ENCODE measurements at places on chromosomes 5 and 9. TPM values are rescaled to one million over a fixed set of nuclear protein-coding genes. Genes with fewer than 3 reads are reported as not detected.

Gene UBQLN1
- 85.0 TPM for total RNA-seq

Gene COL27A1
- total RNA-seq, result 11.9 TPM

Gene SLC6A18
- not detected for total RNA-seq

Gene GIN1
- total RNA-seq, result 9.8 TPM

Gene ESM1
- 1.5 TPM for total RNA-seq

DNA sequence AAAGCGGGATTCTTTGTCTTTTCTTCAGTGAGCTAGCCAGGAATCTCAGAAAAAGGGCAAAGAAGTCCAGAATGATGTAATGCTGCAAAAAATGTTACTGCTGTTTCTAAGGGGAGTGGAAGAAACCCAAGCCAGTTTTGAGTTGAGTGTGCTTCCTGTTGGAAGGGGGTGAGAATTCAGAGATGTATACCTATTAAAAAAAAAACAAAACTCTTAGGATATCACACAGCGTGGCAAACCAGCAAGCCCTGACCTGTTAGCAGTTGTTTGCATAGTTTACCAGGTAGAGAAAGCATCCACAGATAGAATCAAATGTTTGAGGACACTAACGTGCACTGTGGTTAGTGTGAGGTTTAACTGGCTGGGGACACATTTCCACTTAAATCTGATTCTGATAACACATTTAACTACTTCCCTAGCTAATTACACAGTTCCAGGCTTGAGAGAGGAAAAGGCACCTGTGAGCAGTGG is 11.4 kb downstream of the BASP1 start:
- DNase-seq, result no peak

DNA sequence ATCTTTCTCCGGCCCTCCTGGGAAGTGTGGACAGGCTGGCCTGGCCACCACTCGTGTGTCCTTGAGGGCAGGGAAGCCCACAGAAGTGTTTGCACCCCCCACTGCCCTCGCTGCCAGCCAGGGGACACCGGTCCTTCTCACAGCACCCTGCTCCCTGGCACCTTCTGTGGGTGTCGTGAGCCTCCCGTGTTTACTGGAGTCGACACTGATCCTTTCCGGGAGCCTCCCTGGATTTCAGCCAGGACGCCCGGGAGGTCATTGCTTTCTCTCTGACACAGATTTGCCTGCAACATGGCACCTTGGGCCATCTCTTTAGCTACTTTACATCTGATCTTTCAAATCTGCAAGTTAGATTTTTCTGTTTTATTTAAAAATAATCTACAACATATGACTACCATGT is 120.4 kb upstream of the CACNA1B start:
- DNase-seq, result no peak

GRCh38 chr5:127529904-127530682 is 12.7 kb downstream of the PRRC1 start:
- DNase-seq, result no peak

DNA sequence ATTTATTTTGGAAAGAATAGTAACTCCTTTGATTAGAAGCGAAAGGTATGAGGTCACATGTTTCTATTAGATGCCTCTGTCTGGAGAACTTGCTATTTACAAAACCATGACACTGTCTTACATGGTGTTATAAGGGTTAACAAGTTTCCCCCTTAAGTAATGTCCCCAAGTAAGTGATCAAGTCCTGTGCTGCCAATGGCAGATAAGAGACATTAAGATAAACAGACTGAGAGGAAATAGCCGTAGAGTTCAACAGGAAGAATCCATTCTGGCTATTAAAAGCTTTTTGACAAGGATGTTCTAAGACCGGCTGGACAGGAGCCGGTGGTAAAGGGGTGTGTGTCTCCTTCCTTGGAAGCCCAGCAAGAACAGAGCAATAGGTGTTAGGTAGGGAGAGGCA is 257.5 kb downstream of the GADD45G start:
- DNase-seq, result peak; percentile 34

DNA sequence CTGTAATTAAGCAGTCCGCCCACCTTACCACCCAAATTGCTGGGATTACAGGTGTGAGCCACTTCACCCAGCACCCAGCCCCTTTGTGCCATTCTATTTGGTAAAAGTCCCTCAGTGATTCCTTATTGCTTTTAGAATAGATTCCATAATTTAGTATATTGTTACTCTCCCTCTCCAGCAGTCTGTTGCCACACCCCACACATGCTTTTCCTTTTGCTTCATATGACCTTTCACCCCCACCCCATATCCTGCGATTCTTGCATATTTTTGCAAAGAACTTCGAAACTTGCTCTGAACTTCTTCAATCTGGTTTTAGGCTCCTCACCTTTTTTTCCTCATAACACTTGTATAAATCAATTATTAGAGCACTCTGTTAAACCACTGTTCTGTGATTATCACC is 100.2 kb downstream of the MTREX start:
- DNase-seq, result no peak

GRCh38 chr5:86646671-86647070 is 28.9 kb downstream of the COX7C start:
- no peak for DNase-seq
